ENCODE measurements at places on chromosomes 2 and 18. TPM values are rescaled to one million over a fixed set of nuclear protein-coding genes. Genes with fewer than 3 reads are reported as not detected.

Gene CD207
- polyA plus RNA-seq = not detected

DNA sequence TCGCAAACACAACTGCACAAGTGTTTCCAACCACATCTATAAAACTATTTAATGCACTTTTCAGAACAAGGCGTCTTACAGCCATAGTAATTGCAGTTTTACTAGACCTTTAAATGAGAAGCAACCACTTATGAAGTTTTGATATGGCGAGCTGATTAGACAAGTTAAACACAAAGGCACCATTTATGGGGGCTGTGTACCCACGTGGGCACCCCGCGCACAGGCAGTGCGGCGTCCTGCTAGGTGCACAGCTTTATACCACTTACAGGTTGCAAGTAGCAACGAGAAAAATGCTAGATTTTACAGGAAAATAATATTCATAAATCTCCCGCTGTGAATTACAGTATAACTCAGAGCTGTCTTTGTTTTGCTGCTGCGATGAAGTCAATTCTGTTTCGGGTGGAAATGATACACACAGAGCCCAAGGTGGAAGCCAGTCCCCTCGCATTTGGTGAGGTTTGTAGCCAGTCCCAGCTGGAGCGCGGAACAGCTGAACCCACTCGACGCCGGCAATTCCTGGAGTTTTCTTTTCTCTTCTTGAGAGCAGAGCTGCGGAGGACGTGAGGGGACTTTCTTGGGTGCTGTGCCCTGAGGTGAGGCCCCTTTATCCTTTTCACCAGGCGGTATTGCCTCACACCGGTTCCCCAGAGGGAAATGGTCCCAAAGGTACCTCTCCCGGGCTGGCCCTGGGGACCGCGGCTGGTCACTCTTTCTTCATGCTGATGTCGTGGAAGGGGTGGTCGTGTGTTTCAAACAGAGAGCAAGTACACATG is 76.7 kb downstream of the PTGR3 start:
- H3K27ac ChIP-seq = no peak overlapping the region
- no peaks in the 10 kb centered on the region for H3K36me3 ChIP-seq
- no peaks in the 10 kb centered on the region for H3K27me3 ChIP-seq
- H3K4me1 ChIP-seq = no peaks in the 10 kb centered on the region
- no peak for DNase-seq
- no peak overlapping the region for H3K4me3 ChIP-seq

DNA sequence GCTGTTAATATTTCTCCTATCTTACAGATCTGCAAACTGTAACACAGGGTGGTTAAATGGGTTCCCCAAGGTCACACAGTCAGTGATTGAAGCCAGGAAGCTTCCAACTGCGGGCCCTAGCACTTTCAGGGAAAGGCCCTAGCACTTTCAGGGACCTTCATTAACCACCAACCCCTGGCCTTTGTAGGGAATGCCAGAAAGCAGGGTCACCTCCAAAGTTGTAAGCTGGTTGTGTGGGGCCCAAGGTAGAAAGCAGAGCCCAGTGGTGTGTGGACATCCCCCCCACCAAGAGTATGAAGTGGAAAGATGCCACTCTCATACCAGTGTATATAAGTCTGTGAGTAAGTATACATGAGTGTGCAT is 4.4 kb downstream of the DLX2 start:
- no peak overlapping the region for H3K27ac ChIP-seq
- peaks cover 77% of the 10 kb centered on the region for H3K4me1 ChIP-seq
- DNase-seq = no peak
- no peak overlapping the region for H3K4me3 ChIP-seq
- no peaks in the 10 kb centered on the region for H3K36me3 ChIP-seq

- DNase-seq = no peak
- no peaks in the 10 kb centered on the region for H3K27me3 ChIP-seq
- no peak overlapping the region for H3K4me3 ChIP-seq
- no peak overlapping the region for H3K27ac ChIP-seq
- no peaks in the 10 kb centered on the region for H3K36me3 ChIP-seq
- no peaks in the 10 kb centered on the region for H3K4me1 ChIP-seq
Measured at GRCh38 chr2:20186078-20186854, 38.7 kb downstream of the SDC1 start.

Gene MARCHF7
- polyA plus RNA-seq = 187 TPM

Measured in naive thymus-derived CD4-positive, alpha-beta T cell (primary cell).